ENCODE measurements at places on chromosomes 16 and 17.

DNA sequence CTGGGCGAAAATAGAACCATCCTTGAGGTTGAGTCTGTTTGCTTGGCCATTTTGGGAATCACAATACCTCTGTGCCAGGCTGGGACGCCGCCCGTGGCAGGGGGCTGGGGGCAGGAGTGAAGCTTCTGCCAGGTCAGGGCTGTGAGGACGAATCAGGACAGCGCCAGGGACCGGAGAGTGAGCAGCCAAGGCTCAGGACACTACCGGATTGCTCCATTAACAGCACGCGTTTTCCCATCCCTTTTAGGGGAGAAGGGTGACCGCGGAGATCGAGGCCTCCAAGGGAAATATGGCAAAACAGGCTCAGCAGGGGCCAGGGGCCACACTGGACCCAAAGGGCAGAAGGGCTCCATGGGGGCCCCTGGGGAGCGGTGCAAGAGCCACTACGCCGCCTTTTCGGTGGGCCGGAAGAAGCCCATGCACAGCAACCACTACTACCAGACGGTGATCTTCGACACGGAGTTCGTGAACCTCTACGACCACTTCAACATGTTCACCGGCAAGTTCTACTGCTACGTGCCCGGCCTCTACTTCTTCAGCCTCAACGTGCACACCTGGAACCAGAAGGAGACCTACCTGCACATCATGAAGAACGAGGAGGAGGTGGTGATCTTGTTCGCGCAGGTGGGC, 23.4 kb downstream of the C1QTNF1 start:
- DNase-seq: no peak

GRCh38 chr16:66649636-66650205, 45.2 kb downstream of the CMTM3 start:
- no peak for DNase-seq

DNA sequence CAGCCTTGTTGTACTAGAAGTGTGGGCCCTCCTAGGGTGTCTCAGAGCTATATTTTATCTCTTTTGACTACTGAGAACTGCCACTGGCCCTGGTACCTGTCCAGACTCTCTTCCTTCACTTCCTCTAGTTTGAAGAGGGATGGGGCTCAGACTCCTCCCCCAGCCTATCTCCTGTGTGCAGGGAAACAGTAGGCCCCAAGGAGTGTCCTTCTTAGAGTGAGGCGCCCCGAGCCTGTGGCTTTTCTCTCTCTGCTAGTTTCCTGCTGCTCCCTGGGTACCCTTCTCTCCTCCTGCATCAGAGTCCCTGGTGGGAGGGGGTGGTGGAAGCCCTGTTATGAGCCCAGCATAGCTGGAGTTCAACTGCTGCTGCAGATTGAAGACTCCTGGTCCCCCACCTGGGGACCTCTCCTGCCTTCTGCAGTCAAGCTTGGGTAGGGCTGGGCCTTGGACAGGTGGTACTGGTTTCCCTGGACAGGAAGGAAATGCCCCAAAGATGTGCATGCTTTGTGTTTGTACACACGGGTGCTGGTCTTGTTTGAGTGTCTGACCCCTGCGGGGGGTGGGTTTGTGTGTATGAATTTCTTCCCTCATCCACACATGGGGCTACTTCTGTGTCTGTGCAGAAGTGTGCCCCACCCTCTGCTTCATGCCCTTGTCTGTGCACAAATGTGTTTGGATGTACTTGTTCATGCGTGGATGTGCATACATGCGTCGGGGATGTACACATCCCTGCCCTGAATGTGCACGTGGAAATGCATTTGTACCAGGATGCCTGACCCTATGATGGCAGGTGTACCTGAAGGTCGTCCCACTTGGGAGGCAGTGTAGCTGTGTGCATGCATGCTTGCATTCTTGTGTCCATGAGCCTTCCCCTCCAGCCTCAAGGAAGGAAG, 6.9 kb downstream of the RARA start:
- DNase-seq: no peak

- no peak for DNase-seq
Measured at GRCh38 chr16:12519986-12520385, 283.7 kb downstream of the CPPED1 start.

- no peak for DNase-seq
Measured at GRCh38 chr17:17352836-17353624, 49.9 kb downstream of the NT5M start.

DNA sequence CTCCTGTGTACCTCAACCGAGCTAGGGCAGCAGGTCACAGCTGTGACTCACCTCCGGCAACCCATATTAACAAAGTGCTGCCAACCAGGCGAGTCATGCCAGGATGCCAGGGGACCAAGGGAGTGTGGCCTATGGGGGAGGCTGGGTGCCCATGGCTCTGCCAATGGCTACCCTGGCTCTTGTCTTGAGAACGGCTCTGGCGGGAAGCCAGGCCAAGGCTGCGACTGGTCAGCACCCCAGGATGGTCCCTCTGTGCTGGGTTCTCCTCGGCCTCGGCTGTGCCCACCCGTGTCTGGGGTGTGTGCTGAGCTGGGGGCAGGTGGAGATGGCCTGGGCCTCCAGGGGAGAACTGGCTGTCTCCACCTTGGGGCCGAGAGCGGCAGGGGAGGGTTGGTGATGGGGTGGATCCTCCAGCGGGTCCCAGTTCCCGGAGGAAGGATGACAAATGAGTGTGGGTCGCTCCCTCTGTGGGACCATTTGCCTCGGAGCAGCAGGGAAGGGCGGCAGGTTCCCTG, 75.8 kb downstream of the MRC2 start:
- peak; percentile 33 for DNase-seq

DNA sequence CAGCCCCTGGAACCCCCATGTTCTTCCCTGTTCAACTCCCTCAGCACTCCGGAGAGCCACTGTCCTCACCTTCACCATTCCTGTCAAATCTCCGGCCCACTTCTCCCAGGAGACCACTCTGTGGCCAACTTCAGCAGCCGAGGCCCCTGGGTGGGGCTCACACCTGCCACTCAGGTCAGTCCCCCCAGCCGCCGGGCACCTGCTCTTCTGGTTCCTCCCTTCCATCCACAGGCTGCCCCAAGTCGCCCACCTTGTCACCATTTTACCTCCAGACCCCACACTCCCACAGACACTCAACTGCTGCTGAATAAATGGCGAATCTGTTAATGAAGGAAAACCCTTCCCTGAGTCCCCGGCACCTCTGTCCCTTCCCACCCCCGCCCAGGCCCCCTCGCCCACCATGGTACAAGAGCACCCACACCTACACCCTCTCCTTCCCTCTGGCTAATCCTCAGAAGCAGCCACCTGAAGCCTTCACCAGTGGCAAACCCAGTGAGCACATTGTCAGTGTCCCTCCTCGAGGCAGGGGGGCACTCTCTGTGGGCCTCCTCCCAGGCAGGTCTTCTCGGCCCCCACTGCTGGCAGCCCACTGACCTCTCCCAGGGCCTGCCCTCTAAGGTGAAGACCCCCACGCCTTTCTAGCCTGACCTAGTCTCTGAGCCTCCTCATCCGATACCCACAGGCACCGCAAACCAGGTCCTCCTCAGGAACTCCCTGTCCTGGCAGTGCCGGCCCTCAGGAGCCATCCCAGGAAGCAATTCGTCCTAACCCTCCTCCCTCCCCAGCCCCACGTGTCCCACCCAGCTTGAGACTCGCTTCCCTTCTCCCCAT, 8.2 kb downstream of the CANT1 start:
- no peak for DNase-seq

GRCh38 chr17:2406903-2407790, 6.3 kb upstream of the MNT start:
- DNase-seq: no peak

DNA sequence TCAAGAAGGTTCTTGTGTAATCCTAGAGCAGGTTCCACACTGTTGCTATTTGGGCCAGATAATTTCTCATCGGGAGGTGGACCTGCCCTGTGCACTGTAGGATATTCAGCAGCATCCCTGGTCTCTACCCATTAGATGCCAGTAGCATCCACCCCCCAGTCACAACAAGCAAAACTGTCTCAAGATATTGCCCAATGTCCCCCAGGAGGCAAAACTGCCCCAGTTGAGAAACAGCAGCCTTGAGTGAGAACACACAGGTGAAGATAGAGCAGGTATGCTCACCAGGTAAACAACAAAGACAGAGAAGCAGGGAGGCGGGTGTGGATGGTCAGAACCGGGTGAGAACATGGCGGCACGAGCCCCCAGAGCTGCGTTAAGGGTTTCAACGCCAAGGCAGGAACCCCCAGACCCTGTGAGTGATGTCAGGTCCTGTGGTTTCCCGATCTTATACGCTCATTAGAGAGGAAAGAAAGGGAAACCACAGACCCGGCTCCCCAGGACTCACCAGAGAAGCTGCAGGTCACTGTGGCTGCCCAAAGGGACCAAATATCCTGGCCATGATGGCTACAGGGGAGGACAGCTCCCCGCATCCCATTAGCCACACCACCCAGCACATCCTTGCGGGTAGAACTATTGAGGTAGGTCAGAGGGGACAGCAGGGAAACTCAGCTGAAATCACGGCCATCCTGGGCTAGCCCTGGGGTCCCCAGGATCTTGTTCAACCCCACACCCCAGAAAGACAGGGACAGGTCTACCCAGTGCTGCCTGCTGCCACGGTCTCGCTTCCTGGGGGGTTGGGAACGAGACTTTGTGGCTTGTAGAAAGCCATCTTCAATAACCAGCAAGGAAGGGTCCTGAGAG, 21.2 kb downstream of the CDC42EP4 start:
- DNase-seq: no peak

- no peak for DNase-seq
Measured at GRCh38 chr16:1772362-1772907, at the start of gene EME2. Gene EME2 (plus strand): TSS chr16:1772810. CDS start chr16:1773228, 418 bp downstream.

DNA sequence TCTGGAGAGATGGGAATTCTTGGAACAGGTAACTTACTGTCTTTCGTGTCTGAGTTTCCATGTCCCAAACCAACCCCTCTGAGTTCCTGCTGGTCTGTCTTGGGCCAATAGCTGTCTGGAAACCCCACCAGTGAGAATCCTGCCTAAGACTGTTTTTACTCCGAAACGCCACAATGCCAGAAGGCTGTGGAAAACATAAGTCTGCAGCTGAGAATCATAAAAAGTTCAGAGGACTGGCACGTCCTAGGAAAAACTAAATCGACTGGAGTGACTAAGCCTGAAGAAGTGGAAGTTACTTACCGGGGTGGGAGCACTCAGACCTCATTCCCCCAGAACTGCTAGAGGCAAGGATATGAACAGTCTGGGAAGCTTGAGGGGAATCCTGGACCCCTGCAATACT, 13.3 kb downstream of the LRRC75A start:
- DNase-seq: no peak

GRCh38 chr16:86986809-86987487, 330.2 kb downstream of the C16orf95 start:
- no peak for DNase-seq

GRCh38 chr16:57191056-57191571, 5.0 kb downstream of the RSPRY1 start:
- no peak for DNase-seq

GRCh38 chr17:27613433-27613832, 17.6 kb upstream of the LGALS9 start:
- DNase-seq: no peak

GRCh38 chr17:75642182-75642783, 9.0 kb downstream of the SMIM5 start:
- DNase-seq: no peak

GRCh38 chr17:42279776-42280630, 3.8 kb upstream of the STAT5B start:
- DNase-seq: no peak

- DNase-seq: no peak
Measured at GRCh38 chr16:30018731-30019158, 4.3 kb upstream of the C16orf92 start.

DNA sequence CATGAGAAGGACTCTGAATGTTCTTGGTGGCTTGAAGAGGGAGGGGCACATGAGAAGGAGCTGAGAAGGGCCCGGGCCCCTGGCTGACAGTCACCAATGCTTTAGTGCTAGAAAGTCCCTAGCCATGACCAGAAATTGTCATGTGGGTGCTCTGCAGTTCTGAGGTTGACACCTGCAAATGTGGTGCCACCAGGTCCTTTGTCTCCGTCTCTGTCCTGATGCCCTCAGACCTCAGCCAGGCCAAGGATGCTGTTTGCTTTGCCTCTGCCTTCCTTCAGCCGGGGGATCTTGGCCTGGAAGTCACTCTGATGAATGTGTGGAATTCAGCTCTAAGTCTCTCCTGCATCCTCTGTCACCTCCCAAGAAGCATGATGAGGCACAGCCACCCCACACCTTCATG, 63.6 kb downstream of the TNFRSF13B start:
- no peak for DNase-seq

DNA sequence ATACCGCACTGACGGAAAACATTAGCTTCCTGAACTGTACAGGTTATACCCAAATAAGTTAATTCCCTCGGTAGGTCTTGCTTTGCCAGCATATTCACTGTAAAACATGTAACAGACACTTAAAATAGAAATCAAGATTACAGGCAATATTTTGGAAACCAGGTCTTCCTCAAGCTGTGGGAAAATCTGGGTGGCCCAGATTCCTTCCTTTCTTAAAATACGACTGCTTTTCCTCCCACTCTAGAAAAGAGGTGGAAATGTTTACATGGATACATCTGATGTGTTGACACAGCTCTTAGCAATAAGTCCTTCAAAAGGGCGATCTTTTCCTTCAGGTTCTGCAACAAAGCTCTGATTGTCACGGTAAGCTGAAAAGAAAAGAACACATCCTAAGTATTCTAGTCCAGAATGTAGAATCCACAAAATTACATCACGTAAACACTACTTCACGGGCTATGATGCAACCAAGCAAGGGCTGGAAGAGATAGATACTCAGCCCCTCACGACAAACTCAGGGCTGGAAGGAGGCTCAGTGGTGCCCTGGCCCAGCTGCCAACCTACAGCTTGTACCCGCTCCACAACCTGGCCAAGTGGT, 18.4 kb downstream of the STX8 start:
- DNase-seq: no peak

DNA sequence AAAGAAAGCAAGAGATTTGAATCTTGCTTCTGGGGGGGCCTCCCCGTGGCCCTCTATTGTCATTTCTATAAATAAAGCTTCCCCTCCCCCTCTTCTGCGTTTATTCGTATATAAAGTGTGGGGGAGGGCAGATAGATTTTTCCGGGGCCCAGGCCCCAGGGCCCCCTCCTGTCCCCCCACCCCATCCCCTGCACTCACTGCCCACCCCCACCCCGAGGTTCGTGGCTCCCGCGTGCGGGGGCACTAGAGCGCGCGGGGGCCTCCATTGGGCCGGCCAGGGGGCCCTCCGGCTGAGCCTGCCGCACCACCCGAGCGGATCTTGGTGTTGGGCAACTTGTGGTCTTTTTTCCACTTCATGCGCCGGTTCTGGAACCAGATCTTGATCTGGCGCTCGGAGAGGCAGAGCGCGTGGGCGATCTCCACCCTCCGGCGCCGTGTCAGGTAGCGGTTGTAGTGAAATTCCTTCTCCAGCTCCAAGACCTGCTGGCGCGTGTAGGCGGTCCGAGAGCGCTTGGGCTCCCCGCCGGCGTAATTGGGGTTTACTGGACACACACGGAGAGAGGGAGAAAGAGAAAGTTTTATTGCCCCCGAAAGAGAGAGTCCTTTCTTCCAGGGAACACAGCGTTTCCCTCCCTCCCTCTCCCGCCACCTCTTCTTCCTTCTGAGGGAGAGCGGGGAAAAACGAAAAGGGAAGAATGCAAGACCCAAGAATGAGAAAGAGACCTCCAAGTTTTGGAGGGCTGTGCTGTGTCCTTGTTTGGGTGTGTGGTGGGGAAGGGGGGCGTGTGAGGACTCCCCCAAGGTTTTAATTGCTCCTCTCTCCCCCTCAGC, 1.5 kb downstream of the HOXB4 start:
- DNase-seq: no peak

- DNase-seq: peak; percentile 84
Measured at GRCh38 chr16:64615630-64616280, 506.1 kb downstream of the CDH11 start.

GRCh38 chr16:74700116-74700437, 585 bp downstream of the MLKL start:
- no peak for DNase-seq
